ENCODE measurements at places on chromosomes 13 and 19.

DNA sequence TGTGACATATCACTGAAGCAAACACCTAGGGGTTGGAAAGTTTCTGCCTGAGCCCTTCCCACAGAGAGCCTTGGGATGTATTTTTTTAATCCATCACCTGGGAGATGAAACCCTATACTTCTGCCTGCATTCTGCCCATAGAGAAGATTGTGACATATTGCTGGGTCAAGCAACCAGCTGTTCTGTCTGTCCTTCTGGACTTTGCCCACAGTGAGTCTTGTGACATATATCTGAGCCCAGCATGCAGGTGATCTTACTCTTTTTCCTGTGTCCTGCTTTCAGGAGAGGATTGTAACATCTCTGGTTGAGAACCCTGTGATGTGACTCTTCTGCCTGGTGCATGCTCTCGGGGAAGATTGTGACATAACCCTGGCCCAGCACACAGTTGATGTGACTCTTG, 24.9 kb upstream of the ZNF681 start:
- no peak for DNase-seq

GRCh38 chr19:45099467-45100191, 6.7 kb downstream of the PPP1R37 start:
- DNase-seq: no peak

- DNase-seq: no peak
Observed at GRCh38 chr13:102251817-102252216, 150.0 kb downstream of the FGF14 start.

- DNase-seq: no peak
Observed at GRCh38 chr19:8484331-8484894, 18.0 kb downstream of the PRAM1 start.

GRCh38 chr13:101654883-101655282, 202.4 kb downstream of the ITGBL1 start:
- DNase-seq: no peak

DNA sequence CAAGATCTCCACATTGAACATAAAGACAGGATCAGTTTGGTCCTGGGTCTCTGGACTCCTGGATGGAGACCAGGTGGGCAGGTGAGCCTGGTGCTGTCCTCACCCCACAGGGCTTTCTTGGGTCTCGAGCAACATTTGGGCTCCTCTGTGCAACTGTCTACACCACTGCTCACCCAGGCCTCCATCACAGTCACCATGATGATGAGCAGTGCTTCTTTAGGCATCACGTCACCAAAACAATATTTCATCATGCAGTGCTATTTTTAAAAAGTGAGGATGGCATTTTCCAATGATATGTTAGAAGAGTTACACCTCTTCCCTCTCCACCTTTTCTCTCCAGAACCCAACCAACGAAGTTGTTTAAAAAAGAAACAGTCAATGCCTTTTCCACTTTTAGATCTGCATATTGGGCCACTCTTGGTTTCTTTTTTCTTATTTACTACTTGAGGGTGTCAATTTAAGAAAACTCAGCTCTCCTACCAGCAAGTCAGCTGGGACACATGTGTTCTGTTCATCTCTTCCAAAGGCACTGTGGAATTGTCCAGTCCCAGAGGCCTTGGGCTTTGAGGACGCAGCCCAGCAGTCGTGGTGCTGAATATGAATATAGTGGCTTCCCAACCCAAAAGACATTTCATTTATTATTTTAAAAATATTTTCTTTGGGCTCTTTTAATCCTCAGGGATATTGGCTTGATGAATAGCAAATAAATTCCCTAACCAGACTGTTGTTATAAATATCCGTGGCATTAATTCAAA, 405.7 kb downstream of the KCNRG start:
- DNase-seq: no peak

GRCh38 chr13:23159205-23159759, 21.5 kb upstream of the SGCG start:
- no peak for DNase-seq

- no peak for DNase-seq
Observed at GRCh38 chr13:102825921-102826706, 19.7 kb upstream of the ERCC5 start.

DNA sequence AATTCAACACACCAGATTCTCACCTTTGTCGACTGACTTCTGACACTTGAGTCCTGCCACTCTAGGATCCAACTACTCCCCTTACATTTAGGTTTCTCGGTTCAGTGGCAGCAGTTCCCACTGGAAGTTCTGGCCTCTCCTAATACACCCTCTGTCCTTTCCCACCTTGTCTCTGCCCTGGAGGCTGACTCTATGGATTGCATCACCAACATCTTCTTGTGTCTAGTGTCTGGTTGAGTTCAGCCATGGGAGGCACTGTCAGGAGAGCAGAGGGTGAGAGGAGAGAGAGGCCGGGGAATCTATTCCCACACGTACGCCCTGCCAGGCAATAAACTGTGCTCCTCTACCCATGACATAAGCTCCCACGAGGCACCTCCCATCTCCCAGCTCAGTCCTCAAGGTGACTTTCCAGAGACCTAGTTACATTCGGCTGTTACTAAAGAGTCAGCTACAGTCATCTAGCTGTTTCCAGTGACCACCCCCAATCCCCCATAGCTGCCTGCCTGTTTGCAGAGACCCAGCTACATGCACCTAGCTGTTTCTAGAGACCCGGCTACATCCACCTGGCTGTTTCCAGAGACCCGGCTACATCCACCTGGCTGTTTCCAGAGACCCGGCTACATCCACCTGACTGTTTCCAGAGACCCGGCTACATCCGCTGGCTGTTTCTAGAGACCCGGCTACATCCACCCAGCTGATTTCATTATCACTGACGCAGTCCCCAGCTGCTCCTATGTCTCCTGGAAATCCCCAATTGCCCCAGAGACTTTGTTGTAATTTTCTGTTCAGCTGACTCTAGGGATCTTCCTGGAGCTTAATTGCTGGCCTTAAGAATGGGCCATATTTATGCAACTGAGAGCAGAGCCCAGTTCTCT, 8.1 kb upstream of the LILRB4 start:
- DNase-seq: no peak

GRCh38 chr13:83592095-83592494, 290.2 kb downstream of the SLITRK1 start:
- no peak for DNase-seq

DNA sequence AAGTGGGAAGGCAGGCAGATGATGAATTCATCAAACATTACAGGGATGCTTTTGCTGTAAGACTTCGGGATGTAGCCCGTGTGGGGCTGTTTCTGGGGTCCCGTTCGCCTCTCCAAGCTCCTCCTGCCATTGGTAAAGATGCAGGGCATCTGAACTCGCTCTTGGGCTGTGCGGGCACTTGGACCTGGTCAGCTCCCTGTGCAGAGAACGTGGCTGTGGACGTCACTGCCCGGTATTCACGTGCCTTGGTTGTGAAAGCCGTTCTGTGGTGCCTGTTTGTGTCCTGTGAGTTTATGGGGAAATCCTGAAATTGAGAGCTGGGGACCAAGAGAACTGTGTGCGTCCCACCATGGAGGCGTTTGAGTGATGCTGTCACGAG, 5.4 kb downstream of the TFDP1 start:
- no peak for DNase-seq

GRCh38 chr13:30479883-30480219, 14.1 kb upstream of the HMGB1 start:
- DNase-seq: no peak

DNA sequence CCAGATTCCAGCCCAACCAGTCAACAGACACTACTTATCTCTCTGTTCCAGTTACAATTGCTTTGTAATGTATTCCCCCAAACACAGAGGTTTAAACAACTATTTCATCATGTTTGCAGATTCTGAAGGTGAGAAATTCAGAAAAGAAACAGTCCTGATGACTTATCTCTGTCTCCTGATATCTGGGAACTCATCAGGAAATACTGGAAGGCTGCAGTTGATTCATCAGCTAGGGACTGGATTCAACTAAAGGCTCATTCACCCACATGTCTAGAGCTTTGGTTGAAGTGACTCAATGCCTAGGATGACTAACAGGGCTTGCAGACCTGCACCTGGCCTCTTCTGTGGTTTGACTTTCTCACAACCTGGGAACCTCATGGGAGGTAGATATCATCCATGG, 56.6 kb upstream of the GPC6 start:
- no peak for DNase-seq

- DNase-seq: no peak
Observed at GRCh38 chr19:28546148-28546685, 666.7 kb downstream of the UQCRFS1 start.

- DNase-seq: no peak
Observed at GRCh38 chr13:90968166-90968904, 379.2 kb upstream of the MIR17HG start.

- DNase-seq: no peak
Observed at GRCh38 chr19:30690935-30691818, 319.0 kb downstream of the ZNF536 start.

GRCh38 chr13:40994581-40995230, 24.4 kb downstream of the ELF1 start:
- no peak for DNase-seq

- DNase-seq: no peak
Observed at GRCh38 chr13:80100636-80101035, 240.3 kb downstream of the SPRY2 start.

DNA sequence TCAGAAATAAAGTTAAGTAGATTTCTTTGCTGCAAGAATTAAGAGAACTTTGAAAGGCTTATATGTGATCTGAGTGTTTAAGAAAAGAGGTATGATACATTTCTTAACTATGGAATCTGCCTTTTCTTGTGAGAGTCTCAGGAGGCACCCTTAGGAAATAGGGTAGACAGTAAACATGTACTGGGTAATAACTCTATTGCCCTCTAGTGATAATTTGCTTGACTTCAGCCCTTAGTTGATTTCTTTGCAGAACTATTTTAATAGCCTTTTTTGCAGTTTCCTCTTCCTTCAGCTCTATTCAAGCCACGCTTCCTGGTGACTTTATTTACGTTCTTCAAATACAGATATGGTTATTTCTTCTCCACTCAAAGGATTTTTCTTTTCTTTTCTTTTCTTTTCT, 37.0 kb upstream of the CCNA1 start:
- no peak for DNase-seq

DNA sequence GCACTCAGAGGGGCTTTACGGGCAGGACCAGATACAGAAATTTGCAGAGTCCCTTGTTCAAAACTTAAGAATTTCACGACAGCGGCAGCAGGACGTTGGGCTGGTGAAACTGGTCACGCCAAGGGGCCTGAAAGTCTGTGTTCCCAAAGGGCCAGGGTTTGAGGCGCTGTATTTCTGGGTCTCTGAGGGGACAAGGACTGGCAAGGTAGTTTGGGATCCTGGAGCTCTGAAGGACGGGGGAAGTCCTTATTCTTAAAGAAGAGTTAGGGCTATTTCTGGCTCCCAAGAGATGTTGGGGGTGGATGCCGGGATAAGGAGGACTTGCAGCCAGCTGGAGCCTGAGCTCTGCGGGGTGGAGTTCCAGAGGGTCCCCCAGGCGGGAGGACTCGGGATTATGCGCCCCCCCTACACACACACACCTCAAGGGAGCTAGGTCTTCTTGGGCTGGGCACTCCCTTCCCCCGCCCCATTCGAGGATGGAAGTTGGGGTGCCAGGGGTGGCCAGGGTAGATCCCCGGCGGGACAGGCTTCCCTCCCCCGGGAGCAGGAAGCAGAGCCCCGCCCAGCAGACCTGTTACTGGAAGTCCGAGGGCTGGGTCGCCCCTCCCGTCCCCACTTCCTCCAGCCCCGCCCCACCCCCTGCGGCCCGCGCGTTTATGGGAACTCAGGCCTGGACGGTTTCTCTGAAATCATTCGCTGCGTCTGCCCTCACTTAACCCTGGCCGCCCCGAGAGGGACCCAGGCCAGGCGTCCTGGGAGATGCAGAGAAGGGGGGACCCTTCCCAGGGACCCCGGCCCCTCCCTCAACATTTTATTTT, 5.6 kb downstream of the BCL3 start:
- DNase-seq: no peak

GRCh38 chr19:49390131-49390928, 2.3 kb downstream of the KASH5 start:
- no peak for DNase-seq

GRCh38 chr19:50331221-50331993, 2.2 kb upstream of the KCNC3 start:
- DNase-seq: no peak

GRCh38 chr19:5345895-5346386, 5.3 kb upstream of the PTPRS start:
- no peak for DNase-seq

GRCh38 chr13:73429701-73430100, 370.9 kb downstream of the KLF5 start:
- DNase-seq: no peak

DNA sequence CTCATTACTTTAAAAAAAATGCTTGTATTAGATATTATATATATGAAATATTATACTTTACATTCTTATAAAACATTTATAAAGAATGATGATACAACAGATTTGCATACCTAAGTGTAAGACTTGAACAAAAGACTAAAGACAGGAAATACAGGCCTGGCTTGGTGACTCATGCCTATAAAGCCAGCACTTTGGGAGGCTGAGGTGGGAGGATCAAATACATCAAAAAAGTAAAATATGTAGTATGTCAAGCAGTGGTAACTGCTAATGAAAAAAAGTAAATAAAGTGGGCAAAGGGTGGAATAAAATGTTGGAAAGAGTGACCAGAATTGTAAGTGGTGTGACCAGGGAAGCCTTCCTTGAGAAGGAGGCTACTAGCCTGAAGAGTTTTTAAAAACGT, 133.7 kb downstream of the GGACT start:
- DNase-seq: no peak

DNA sequence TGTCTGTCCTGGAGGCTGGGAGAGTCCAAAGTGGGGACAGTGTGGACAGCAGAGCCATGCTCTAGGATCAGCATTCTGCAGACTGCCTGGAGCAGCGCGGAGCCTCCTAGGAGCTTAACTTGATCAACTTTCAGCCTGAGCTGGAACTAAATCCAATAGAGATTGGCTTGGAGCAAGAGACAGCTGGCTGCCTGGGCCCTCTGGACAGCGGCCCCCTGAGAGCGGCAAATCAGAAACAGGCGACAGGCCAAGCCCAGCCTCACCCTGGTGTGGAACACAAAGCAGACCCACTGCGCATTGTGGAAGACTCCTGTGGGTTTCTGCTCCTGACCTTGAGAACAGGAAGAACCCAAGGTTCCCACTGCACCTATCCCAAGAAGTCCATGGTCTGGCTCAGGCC, 462.2 kb downstream of the TSHZ3 start:
- no peak for DNase-seq

GRCh38 chr19:45766296-45766868, 2.7 kb downstream of the SIX5 start:
- DNase-seq: no peak

- no peak for DNase-seq
Observed at GRCh38 chr13:75530549-75530961, 7.1 kb downstream of the COMMD6 start.

DNA sequence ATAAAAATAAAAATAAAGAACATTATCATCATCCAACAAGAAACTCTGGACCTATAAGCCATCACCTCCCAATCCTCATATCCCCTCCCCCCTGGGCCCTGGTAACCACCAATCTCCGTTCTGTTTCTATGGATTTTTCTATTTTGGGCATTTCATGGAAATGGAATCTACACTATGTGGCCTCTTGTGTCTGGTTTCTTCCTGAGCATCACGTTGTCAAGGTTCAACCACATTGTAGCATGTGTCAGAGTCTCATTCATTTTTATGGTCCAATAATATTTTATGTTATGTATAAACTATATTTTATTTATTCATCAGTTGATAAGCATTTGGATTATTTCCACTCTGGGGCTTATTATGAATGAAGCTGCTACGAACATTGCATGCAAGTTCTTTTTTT, 26.9 kb downstream of the SULT2B1 start:
- DNase-seq: no peak

Data from stimulated activated CD8-positive, alpha-beta memory T cell treated with anti-CD3 and anti-CD28 coated beads, Interleukin-4, amount 100 ng/mL, for 1 hour (primary cell).